Neural progenitor cell (in vitro differentiated cells): ENCODE measurements at places on chromosomes 13 and 19. TPM values are rescaled to one million over a fixed set of nuclear protein-coding genes. Genes with fewer than 3 reads are reported as not detected.
A peak's percentile ranks its signal among the peaks of the same experiment; 100 is the strongest.

DNA sequence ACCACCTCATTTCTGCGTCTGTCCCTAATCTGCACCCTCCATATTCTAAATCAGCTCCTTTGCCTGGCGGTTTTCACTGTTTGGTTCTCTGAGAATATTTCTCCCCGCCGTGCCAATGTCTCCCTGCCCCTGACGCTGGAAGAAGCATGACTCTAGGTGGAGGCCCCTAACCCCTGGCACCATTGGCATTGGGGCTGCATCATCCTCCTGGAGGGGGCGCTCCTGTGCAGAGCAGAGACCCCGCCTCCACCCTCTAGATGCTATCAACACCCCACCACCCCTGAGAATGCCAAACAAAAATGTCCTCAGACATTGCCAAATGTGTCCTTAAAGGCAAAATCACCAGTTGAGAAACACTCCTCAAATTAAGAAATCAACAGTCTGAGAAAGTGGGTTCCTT lies 6.5 kb downstream of the ZSCAN5B start:
- no peak for DNase-seq

GRCh38 chr19:11931051-11931450 lies 6.1 kb downstream of the ZNF700 start:
- no peak for DNase-seq

DNA sequence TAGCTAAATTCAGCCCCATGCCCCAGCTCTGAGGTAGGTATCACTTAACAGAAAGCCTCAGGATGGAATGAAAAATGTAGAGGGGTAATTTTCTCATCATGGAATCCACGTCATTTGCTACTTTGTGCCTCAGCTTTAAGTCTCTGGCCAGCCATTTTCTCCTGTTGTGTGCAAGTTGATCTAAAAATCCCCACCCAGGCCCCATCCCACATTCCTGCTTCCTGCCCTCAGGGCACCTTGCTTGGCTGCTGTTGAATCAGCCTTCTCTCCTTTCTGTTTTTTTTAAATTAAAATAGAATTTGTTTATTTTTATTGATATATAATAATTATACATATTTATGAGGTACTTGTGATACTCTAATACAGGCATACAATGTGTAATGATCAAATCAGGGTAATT lies 179.9 kb upstream of the TSHZ3 start:
- no peak for DNase-seq

DNA sequence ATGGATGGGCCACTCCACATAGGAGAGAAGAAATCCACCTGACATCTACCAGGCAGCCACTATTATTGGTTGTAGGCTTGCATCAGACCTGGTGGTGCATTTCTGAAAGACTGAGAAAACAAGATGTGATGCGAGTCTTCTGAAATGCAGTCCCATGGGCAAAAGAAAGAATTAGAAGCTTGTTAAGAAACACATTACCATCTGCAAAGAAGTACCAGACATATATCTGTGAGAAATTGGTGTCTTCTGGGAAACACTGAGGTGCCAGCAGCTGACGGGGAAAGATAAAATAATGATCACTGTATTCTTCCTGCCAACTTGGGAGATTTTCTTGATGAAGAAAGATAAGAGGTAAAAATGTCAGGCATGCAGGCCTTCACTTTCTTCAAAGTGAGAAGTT lies 14.4 kb downstream of the AMER2 start:
- no peak for DNase-seq

DNA sequence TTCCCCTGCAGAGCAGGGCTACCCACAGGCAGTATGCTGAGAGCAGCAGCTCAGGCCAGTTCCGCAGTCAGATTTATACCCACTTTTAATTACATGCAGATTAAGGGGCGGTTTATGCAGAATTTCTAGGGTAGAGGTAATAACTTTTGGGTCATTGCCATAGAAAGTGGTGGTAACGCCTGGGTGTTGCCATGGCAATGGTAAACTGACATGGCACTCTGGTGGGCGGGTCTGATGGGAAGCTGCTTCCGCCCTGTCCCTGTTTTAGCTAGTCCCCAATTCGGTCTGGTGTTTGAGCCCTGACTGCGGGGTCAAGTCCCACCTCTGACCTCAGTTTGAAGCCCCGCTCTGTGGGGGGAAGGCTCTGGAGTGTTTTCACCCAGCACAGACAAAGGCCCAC lies 141.1 kb upstream of the VSTM2B start:
- DNase-seq: no peak

DNA sequence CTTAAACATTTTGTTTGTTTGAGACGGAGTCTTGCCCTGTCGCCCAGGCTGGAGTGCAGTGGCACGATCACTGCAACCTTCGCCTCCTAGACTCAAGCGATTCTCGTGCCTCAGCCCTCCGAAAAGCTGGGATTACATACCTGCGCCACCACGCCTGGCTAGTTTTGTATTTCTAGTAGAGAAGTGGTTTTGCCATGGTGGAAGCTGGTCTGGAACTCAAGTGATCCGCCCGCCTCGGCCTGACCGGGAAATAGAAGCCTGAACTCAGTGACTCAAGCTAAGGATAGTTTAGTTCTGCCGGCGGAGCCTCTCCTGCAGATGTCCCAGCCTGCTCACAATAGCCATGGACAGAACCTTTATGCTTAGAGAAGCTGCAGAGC lies 53.0 kb upstream of the ZNF254 start:
- peak; percentile 46 for DNase-seq

- DNase-seq: peak; percentile 66
Observed at GRCh38 chr13:43071824-43072223, 48.4 kb downstream of the DNAJC15 start.

- DNase-seq: peak; percentile 13
Observed at GRCh38 chr13:108213946-108214345, 1.4 kb downstream of the LIG4 start.

DNA sequence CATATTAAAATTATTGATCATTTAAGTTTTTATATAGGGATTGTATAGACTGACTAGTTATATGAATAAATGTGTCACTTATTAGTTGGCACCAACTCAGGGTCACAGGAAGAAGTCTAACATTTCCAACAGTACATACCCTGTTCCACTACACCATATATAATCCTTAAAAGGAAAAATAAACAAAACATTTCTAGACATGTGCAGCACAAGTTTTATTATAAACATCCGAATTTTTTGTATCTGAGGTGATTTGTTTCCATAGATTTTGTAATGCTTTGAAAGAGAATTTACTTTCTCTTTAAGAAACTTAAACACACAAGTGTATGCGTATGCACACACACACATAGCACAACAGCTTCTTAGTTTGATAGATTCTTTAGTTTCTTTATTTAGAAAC lies 418.6 kb upstream of the GPC6 start:
- DNase-seq: no peak

S1PR2 gene
- 8.5 and 18.8 TPM in 2 replicates for total RNA-seq
